ENCODE measurements at places on chromosomes 13 and 19.

GRCh38 chr13:106466691-106467426 lies 68.6 kb downstream of the EFNB2 start:
- DNase-seq: peak; percentile 68

DNA sequence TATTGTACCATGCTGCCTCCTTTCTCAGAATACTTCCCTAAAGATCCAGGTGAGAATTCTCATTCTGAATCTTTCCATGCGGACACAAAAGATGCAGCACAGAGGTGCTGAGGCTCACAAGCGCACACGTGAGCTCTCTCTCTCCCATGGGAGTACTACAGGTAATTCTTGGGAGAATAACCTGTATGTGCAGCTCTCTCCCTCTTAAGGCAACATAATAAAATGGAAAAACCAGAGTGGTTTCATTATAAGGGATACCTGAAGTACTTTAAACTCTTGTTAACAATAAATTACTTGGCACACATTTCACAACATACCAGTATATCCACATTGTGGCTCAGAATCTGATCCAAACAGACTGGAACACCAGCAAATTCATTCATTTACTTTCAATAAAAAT lies 40.4 kb downstream of the INTS6 start:
- DNase-seq: no peak

DNA sequence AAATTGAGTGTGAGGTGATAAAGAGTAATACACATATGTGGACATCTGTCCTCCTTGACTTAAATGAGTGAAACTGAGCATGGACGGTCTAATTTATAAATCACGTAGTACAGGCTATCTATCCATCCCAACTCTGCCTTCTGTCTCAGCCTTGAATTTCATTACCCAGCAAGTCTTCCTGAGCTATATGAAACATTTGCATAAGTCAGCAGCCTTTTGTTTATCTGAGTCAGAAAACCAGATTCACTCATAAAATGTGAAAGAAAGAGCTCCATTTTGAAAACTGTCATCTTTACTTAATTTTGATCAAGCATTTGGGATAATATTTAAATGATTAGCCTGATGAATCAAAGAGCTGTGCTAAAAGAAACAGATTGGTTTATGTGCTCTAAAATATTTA lies 197.9 kb downstream of the LHFPL6 start:
- no peak for DNase-seq

GRCh38 chr19:42555317-42555716 lies 27.0 kb upstream of the CEACAM1 start:
- DNase-seq: no peak

GRCh38 chr19:54138489-54139256 lies 1.1 kb downstream of the CNOT3 start:
- no peak for DNase-seq

DNA sequence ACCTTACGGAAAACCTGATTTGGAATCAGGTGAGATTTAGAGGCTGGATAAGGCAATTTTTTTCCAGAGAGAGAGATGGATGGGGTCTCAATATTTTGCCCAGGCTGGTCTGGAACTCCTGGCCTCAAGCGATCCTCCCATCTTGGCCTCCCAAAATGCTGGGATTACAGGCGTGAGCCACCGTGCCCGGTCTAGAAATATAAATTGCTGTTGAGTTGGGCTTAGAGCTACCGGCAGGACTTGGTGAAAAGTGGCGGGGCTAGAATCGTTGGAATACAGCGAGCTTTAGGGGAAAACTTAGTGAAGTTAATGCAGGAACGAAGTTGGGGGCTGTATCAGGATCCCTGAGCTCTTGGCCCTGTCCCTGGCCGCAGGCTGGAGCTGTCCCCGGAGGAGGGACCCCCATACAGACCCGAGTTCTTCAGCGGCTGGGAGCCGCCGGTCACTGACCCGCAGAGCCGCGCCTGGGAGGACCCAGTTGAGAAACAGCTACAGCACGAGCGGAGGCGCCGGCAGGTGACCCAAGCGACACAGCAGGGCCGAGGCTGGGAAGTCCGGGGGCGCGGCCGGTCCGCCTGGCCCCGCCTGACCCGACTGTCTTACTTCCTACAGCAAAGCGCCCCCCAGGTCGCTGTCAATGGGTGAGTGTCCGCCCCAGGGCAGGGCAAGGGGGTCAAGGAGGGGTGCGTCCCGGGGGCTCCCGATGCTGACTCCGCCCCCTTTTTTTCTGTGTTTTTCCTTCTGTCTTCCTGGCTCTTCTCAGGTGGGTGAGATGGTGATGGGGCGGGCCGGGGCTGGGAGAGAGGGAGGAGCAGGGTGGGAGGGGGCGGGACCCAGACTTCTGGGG lies 7.6 kb downstream of the EPS8L1 start:
- no peak for DNase-seq
